ENCODE measurements at places on chromosomes 7 and 10.

DNA sequence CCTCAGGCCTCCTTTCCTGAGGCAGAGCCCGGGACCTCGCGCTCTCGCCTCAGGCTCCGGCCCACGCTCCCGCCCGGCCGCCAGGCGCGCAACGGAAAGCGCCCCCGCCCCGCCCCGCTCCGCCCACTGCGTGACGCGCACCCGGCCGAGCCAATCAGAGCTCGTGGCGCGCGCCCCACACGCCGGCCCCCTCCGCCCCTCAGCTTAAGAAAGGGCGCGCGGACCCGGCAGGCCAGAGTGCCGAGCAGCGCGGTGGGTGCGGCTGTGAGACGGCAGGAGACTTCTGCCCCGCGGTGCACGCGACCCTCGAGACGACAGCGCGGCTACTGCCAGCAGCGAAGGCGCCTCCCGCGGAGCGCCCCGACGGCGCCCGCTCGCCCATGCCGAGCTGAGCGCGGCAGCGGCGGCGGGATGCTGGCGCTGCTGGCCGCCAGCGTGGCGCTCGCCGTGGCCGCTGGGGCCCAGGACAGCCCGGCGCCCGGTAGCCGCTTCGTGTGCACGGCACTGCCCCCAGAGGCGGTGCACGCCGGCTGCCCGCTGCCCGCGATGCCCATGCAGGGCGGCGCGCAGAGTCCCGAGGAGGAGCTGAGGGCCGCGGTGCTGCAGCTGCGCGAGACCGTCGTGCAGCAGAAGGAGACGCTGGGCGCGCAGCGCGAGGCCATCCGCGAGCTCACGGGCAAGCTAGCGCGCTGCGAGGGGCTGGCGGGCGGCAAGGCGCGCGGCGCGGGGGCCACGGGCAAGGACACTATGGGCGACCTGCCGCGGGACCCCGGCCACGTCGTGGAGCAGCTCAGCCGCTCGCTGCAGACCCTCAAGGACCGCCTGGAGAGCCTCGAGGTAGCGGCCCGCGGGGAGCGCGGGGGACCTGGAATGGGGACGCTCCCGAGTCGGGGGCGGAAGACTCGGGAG is at the start of gene NPTX2:
Gene NPTX2, plus strand, starts transcription at position 235 of the 909 bp plus-strand sequence. Its CDS starts 177 bp downstream, at position 412.
- peak; percentile 64 for DNase-seq

GRCh38 chr7:77254429-77254828 is 54.8 kb upstream of the FGL2 start:
- no peak for DNase-seq

DNA sequence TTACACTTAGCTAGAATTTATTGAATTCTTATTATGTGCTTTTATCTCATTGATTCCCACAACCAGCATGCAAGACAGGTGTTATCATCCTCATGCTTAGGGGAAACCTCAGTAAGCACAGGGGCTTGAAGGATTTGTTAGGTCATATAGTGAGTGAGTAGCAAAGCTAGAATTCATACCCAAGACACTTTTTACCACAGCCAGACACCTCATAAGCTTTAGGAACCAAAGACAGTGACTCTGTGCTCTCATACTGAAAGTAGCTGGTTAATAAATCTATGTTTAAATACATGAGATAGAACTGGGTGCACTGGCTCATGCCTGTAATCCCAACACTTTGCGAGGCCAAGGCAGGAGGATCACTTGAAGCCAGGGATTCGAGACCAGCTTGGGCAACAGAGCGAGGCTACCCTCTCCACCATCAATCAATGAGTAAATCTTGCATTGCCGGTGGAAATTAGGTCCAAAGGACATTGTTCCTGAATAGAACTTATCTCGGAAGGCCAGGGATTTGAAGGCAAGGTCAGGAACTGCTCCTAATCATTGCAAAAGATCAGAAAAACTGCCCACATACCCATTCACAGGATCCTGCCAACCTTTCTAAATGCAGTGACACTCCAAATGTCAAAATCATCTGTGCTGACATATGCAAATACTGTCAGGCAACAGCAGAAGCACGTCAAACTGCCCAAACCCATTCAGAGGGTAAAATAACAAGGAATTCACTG is 523.5 kb downstream of the PARD3 start:
- DNase-seq: no peak

- DNase-seq: no peak
Measured at GRCh38 chr7:94590526-94591162, 65.3 kb downstream of the SGCE start.

DNA sequence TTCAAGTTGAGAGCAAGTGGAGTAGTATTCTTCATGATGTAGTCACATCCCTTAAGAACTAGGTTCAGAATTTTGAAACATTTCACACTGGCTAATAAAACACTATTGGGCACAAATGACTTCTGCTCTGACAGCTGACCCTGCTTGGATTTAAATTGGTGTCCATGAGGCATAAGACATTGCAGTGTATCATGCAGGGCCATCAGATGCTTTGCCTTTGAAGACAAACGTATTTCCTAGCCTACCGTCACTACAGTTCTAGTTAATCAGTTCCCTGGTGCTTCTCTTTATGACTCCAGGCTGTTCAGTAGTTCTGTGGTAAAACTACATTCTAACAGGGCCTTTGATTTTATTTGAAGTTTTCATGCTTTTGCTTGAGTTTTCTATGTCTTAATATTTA is 168.5 kb upstream of the ZNF804B start:
- DNase-seq: no peak

DNA sequence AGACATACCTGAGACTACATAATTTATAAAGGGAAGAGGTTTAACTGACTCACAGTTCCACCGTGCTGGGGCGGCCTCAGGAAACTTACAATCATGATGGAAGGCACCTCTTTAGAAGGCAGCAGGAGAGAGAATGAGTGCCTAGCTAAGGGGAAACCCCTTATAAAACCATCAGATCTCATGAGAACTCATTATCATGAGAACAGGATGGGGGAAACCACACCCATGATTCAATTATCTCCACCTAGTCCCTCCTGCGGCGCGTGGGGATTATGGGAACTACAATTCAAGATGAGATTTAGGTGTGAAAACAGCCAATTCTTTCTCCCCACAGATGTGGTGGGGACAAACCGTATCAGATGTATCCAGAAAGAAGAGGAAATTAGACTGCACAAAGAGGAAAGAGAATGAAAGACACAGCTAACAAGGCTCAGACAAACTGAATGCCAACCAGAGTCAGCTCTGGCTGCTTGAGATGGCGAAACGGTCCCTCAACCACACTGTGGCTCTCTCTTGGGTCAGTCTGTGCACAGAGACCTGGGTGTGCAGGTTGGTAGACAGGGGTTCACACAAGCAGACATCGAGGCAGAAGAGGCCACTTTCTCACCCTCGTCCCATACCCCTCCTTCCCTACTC is 375.6 kb downstream of the SFMBT2 start:
- no peak for DNase-seq

DNA sequence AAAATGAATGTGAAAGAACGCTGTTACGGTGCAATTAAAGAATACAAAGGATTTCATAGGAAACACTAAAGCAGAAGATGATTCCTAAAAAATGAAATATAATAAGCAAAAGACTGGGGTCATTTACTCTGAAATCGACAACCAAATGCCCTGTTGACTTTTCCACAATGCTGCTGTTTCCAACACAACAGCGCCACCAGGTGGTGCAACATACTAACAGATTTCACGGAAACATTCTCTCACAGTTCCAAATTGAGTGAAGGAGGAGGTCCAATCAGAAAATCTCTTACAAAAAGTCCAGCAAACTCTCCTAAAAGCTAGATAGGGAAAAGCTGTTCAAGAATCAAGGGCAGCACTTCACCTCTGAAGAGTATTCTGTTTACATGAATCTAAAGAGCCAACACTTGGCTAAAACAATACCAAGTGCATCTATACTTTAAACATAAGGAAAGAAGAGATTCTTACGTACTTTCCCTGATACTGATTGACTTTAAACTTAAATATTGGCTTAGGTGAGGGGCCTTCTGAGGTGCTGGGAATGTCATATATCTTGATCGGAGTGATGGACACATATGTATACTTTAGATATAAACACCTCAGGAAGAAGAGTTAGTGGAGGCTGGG is 55.9 kb downstream of the UPF2 start:
- peak; percentile 91 for DNase-seq

DNA sequence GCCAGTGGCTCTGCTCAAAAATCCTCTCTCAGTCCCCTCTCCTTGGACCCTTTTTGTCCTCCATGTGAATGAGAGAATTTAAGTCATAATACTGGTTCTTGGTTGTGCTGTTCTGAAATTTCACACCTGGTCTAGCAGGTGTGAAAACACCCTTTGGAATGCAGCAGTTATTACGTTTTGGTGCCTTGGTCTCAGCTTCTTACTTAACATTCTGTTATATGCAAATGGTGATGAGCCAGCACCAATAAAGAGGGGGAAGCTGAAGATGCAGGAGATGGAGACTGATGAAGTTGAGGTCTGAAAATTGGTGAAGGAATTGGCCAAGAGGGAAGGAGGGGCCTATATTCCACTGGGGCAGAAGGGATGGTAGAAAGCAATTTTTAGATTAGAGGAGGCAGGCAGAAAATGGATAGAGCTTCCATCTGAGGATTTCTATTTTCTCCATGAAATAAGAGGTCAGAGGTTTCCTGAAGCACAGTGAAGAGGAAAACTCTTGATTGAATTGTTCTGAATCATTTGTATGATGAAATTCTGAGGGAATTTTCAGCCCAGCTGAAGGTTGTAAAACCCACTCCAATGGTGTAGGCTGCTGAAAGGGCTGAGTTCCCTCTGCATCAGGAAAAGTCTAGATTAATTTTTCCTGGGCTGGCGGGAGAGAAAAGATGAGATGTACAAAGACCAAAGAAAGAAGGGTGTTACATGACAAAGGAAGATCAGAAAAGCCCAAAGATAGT is 94.0 kb upstream of the FAM180A start:
- DNase-seq: no peak

- DNase-seq: no peak
Measured at GRCh38 chr10:93854975-93855374, 38.8 kb upstream of the SLC35G1 start.

GRCh38 chr10:100995181-100995580 is 4.4 kb upstream of the LZTS2 start:
- no peak for DNase-seq

GRCh38 chr7:128236924-128237586 is 4.0 kb upstream of the LEP start:
- DNase-seq: peak; percentile 48

DNA sequence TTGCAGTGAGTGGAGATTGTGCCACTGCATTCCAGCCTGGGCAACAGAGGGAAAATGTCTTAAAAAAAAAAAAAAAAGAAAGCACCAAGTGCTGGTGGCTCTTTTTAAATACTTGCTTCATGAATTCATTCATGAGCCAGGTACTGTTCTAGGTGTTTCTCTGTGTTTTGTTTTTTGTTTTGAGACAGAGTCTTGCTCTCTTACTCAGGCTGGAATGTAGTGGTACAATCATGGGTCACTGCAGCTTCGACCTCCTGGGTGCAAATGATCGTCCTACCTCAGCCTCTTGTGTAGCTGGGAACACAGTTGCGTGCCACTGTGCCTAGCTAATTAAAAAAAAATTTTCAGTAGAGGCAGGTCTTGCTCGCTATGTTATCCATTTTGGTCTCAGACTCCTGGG is 5.3 kb downstream of the STOX1 start:
- DNase-seq: peak; percentile 9

- DNase-seq: no peak
Measured at GRCh38 chr10:1367938-1368841, 312.0 kb downstream of the WDR37 start.

GRCh38 chr7:101302641-101303101 is 18.9 kb downstream of the IFT22 start:
- peak; percentile 17 for DNase-seq

- no peak for DNase-seq
Measured at GRCh38 chr7:139783647-139784385, 6.0 kb upstream of the HIPK2 start.

- DNase-seq: no peak
Measured at GRCh38 chr7:93148727-93149126, 542 bp upstream of the SAMD9L start.

- DNase-seq: peak; percentile 72
Measured at GRCh38 chr7:105219771-105220160, 169.0 kb downstream of the SRPK2 start.

GRCh38 chr7:43516581-43517342 is 66.1 kb upstream of the STK17A start:
- no peak for DNase-seq

DNA sequence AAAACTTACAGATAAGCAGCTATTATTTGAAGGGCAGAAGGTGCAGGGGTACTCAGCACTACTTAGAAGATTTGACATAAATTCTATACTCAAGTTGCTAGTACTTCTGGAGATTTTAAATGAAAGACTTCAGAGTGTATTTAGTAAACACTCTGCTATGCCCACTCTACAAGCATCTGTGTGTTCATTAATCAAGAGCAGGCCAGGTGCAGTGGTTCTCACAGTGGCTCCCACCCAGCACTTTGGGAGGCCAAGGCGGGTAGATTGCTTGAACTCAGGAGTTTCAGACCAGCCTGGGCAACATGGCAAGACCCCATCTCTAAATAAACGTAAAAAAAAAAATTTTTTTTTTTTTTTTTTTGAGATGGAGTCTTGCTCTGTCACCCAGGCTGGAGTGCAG is 38.9 kb upstream of the TOMM7 start:
- no peak for DNase-seq

Measured in astrocyte of the hippocampus (primary cell).